ENCODE measurements at places on chromosomes 3 and 15. TPM values are rescaled to one million over a fixed set of nuclear protein-coding genes. Genes with fewer than 3 reads are reported as not detected.

The ARIH1 gene
- 24.7 TPM for total RNA-seq

The FEZF2 gene
- total RNA-seq, result not detected

The HACL1 gene
- total RNA-seq, result 25.0 TPM

The GP9 gene
- total RNA-seq, result not detected

The CHST13 gene
- not detected for total RNA-seq

The CYP8B1 gene
- total RNA-seq, result not detected

The TMEM108 gene
- total RNA-seq, result not detected

Measured in bronchial epithelial cell (primary cell).